ENCODE measurements at places on chromosomes 11 and 22.

DNA sequence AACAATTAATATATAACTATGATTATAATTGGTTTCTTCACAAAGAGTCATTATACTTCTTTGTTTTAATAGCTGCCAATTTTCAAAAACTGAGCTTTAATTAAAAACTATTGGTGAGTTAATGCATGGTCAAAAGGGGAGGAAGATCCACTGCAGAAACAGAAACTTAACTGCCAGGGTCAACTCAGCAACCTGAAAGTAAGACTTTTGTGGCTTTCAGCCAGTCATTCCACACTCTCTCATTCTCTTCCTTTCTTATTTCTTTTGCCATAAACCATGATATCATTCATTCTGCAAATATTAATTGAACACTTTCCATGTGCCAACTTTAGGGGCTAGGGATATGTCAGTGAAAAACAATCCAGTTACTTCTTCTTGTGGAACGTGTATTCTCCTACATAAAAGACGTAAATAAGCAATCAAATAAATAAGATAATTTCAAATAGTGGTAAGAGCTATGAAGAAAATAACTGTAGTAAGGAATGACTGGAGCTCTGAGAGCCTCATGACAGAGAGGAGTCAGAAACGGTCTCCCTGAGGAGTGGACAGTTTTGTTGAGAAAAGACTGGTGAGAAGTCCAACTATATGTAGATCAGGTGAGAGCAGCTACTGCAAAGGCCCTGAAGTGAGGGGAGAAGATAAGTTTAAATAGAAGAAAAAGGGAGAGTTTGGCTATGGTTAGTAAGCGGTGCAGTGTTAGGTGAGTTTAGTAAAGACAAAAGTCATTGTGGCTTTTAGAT is 130.5 kb downstream of the GRIA4 start:
- no peak for DNase-seq

DNA sequence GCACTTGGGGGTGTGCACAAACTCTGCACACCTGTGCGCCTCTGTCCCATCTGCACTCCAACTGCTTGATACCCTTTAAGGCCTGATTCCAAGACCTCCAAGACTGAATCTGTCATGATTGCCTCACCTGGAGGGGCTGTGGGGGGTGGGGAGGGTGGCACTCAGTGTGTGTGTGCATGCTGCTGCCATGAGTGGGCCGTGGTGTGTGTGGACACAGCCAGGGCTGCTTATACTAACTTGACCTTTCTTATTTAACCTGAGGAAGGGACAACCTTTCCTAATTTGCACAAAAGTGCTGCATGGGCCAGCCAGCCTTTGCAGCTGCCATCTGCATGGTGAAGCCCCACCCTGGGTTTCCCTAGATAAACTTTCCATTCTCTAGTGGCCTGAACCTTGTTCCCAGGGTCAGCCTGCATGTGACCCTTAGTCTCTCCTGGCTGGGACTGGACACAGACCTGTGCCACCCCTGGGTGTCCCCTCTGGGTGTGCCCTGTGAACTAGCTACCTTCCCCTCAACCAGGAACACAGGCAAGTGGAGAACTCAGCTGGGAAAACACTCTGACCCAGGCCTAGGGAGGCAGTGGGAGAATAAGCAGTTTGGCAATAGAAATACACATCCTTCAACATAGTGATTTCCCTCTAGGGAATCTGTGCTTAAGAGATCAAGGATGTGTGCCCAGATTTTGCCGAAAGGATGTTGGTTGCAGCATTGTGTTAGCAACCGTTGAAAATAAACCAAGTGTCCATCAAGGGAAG is 45.4 kb upstream of the DKK3 start:
- DNase-seq = no peak

DNA sequence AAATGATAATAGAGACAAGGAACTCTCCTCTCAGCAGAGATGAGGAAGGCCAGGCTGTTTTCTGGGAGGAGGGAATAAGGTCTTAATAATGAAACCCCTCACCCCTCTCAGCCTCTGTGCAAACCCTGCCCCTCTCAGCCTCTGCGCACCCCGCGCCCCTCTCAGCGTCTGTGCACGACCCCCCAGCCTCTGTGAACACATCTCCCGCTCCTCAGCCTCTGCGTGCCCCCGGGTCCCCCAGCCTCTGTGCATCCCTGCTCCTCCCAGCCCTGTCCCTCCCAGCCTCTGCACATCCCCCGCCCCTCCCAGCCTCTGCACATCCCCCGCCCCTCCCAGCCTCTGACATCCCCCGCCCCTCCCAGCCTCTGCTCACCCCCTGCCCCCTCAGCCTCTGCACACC is 837.8 kb downstream of the TBC1D22A start:
- no peak for DNase-seq

GRCh38 chr22:34429314-34429713 is 509.0 kb upstream of the LARGE1 start:
- no peak for DNase-seq

DNA sequence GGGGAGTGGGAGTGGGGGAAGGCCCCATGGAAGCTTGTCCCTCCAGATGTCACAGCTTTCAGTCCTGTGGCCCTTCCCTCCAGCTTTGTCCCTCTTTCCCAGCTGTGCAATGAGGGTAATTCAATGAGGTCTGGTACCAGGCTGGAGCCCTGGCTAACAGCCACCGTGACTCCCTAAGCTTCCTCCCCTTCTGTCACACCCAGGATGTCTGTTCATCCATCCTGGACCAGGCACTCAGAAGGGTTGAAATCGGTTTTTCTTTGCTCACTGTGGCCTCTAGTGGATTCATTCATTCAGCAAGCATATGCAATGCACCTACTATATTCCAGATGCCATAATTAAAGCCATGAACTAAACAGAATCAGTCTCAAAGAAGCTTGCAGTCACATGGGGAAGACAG is 38.7 kb downstream of the SYT13 start:
- DNase-seq = no peak

DNA sequence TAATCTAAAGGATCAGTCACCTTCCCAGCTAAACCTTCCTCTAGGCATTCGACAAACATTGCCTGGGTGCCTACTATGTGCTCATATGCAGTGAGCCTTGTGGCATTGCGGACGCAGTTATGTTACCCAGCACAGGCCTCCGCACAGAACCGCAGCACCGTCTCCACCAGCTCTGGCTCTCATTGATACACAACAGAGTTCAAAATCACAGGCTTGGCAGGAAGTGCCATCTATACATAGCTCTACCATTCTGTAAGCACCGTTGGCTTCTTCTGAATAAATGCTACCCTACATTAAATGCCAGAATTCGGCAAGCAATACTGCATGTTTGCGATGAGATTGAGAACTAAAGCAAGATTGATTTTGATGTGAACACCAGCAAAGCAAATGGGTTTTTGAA is 31.0 kb downstream of the DSCAML1 start:
- no peak for DNase-seq

- DNase-seq = no peak
Observed at GRCh38 chr22:48796310-48797015, 1031.2 kb downstream of the BRD1 start.

GRCh38 chr22:47392729-47393128 is 630.3 kb downstream of the TBC1D22A start:
- DNase-seq = no peak

GRCh38 chr11:32210556-32210955 is 119.7 kb downstream of the RCN1 start:
- DNase-seq = no peak

DNA sequence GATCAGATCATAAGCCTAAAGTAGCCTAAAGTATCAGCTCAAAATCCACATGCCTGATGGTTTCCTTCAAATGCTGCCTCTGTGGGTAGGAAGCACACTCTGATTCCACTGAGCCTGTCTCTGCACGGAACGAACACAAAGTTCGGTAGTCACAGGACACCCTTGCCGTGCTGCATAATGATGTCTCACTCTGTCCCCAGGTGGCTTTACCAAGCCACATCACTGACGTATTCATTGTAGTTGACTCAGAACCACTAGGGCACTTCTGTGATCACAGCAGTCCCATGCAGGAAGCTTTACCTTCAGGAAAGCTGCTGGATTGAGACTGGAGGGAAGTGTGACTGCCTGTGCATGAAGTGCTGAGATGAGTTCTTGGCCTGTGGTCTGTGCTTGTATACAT is 147.7 kb downstream of the ATXN10 start:
- no peak for DNase-seq

GRCh38 chr11:88596786-88597185 is 259.2 kb upstream of the CTSC start:
- DNase-seq = no peak

GRCh38 chr11:131977854-131978253 is 607.4 kb downstream of the NTM start:
- no peak for DNase-seq

- no peak for DNase-seq
Observed at GRCh38 chr11:122804796-122805195, 33.5 kb upstream of the CRTAM start.

DNA sequence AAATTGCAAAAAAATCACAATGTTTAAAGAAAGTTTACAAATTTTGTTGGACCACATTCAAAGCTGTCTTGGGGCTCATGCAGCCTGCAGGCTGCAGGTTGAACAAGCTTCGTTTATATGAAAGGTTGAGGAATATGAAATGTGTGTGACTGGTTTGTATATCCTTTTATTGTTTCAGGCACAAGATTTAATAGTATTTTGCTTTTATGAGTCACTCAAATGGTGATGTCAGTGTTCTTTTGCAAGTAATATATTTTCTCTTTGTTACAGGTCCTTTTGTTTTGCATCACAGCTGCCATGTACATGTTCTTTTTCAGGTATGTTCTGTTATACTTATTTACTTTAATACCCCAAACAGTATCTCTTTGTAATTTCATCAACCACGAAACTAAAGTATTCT is 198.6 kb downstream of the TMEM135 start:
- DNase-seq = no peak

GRCh38 chr11:134738581-134738980 is 326.5 kb upstream of the B3GAT1 start:
- DNase-seq = no peak

- DNase-seq = no peak
Observed at GRCh38 chr11:36874291-36874690, 276.3 kb upstream of the RAG2 start.

GRCh38 chr11:114896594-114896993 is 218.3 kb downstream of the NXPE2 start:
- no peak for DNase-seq

- no peak for DNase-seq
Observed at GRCh38 chr11:103380031-103380430, 270.8 kb downstream of the DYNC2H1 start.

- DNase-seq = no peak
Observed at GRCh38 chr22:36765943-36766450, 9.9 kb downstream of the IFT27 start.

GRCh38 chr11:127103586-127104388 is 103.2 kb upstream of the KIRREL3 start:
- no peak for DNase-seq

- no peak for DNase-seq
Observed at GRCh38 chr22:23106906-23107367, 34.9 kb downstream of the RSPH14 start.

GRCh38 chr22:17060126-17060525 is 24.7 kb upstream of the IL17RA start:
- no peak for DNase-seq

GRCh38 chr11:66743271-66743968 is 14.4 kb upstream of the SPTBN2 start:
- no peak for DNase-seq

GRCh38 chr11:117195761-117196160 is 3.4 kb upstream of the TAGLN start:
- DNase-seq = no peak

- DNase-seq = no peak
Observed at GRCh38 chr11:954392-955153, 28.9 kb downstream of the AP2A2 start.

DNA sequence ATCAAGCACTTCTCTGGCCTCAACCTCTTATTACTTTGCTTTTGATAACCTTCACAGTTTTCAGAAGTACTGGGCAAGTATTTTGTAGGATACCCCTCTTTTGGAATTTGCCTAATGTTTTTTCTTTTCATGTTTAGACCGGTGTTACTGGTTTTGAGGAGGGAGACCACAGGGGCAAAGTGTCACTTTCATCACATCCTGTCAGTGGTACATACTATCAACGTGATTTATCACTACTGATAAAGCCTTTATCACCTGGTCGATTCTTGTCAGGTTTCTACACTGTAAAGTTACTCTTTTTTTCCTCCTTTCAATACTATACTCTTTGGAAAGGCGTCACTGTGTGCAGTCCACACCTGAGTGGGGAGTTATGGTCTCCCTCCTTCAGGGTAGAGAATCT is 26.7 kb downstream of the QSER1 start:
- no peak for DNase-seq

DNA sequence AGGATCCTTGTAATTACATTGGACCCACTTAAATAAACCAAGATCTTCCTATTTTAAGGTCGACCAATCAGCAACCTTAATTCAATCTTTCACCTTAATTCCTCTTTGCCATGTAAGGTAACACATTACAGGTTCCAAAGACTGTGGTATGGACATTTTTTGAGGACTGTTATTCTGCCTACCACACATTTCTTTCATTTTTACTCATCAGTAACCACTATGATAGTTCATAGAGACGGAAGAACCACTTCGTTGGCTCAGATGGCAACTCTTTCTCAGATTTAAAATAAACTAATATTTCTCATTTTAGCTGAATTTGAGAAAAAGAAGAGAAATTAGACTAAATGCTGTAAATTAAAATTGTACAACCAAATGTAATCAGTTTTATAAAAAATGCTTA is 96.3 kb downstream of the PAX6 start:
- DNase-seq = no peak

DNA sequence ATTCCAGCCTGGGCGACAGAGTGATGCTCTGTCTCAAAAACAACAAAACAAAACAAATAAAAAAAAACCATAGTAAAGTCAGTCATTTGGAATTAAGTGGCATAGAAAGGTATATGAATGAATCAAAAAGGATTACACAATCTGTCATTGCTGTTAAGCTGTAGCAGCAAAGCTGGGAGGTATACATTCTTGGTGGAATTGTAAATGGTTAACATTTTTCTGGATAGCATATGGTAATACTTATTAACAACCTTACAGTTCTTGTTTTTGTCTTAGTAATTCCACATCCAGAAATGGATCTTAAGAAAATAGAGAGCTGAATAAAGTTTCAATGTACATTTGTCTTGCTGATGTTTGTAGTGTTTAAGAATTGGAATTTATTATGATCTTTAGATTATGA is 30.0 kb downstream of the DDX10 start:
- no peak for DNase-seq

DNA sequence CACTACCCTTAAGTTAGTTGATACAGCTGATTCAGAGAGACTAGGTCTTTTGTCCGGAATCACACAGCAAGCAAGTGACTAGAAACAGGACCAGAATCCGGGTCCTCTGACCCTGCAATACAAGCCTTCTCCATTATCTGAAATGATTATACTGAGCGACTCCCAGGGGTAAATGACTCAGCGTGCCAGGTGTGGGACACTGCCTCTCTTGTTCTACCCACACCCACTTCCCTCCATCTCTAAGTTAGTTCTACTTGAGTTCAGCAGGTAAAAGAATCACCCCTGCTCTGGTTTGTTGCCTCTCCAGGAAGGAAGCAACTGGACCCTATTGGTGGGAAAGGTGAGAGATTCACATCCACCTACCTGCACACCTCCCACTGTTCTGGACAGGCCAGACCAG is 156.9 kb downstream of the DBX1 start:
- DNase-seq = no peak

GRCh38 chr11:45169310-45170072 is 23.1 kb downstream of the PRDM11 start:
- no peak for DNase-seq

GRCh38 chr22:42336527-42337227 is 66.2 kb upstream of the TCF20 start:
- DNase-seq = no peak

GRCh38 chr22:32685512-32685911 is 116.0 kb upstream of the TIMP3 start:
- no peak for DNase-seq

- no peak for DNase-seq
Observed at GRCh38 chr11:103281301-103281700, 172.1 kb downstream of the DYNC2H1 start.

All from activated naive CD4-positive, alpha-beta T cell (primary cell).